ENCODE measurements at places on chromosomes 16 and 17.
A peak's percentile ranks its signal among the peaks of the same experiment; 100 is the strongest.

GRCh38 chr16:21663889-21664647 lies at the start of gene OTOA:
TSS of gene OTOA (plus strand) at chr16:21663968. CDS start at chr16:21678515, 14,547 bp downstream.
- DNase-seq = no peak

DNA sequence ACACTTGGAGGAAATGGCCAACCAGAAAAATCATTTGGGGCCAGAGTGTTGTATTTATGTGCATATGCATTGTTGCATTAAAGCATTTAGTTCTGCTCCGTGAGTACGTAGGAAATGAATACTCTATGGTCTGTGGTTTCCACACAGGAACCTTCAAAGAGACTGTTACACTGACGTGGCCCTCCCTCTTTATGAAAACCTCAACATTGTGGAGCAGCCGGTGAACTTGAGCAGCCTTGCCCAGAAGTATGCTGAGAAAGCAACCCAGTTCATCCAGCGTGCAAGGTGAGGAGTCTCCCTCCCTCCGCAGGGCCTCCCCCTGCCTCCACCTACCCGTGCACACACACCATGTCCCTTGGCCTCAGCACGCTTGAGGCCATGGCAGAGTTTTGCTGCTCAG lies 65.2 kb downstream of the ARSG start:
- no peak for DNase-seq

DNA sequence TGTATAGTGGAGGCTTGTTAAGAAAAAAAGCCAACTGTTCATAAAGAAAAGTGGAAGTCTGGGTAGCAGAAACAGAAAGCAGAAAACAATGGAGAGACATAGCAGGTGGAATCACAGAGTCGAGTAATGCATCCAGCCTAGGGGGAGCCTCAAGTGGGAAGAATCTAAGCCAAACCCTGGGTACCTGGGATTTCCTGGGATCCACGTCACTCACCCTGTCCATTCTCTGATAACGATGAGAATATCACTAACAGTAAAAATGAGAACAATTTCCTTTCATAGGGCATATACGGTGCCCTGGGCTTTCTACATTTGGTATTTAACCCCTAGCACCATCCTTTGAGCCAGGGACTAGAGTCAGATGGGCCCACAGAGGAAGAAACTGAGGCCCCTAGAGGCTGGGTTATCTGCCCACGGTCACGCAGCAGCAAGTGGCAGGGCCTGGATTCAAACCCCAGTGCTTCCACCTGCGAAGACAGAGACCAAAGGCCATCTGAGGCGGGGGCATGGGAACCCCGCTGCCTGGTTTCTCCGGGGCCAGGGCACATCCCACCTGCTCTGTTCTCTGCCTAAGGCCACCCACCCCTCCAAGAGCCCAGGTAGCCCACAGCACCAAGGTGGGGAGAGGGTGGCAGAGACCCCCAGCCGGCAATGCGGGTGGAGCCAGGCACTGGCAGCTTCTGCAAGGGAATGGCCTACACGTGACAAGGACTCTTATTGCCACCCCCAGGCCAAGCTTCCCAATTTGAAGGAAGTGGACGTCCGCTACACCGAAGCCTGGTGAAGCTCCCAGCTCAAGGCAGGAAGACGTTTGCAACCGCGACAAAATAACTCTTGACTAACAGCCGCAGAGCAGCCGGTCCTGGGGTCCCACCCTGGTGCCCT lies 69.8 kb upstream of the PLCG2 start:
- DNase-seq = no peak

DNA sequence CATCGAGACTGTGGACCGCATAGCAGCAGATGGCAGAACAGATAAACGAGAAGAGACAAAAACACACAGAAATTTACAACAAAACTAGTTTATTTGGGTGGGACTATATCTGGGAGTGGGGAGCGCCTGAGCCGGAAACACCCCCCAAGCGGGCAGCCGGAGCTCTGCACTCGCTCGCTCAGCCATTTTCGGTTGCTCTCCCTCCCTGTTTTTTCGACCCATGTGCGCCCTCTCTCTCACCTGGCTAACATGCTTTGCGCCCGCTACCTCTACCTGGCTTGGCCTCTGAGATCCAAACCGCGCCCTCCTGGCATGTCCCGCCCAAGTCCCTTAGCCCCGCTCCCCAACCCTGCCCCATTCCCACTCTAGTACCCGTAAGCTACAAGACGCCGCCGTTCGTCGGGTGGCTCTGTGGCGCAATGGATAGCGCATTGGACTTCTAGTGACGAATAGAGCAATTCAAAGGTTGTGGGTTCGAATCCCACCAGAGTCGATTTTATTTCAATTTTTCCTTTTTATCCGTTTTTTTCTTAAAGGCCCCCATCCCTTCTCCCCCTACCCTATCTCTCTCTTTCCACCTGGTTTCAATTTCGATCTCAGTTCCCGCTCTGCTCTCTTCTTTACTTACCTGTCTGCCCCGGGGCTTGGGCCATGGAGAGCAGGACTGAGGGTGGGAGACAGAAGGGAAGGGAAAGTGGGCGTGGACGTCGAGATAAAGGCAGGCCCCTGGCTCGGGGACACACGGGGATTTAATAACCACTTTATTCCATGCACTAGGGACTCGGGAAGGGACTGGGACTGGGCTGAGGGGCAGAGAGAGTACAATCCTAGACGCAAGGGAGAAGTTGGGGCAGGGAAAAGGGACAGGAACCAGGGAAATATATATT lies 2.4 kb upstream of the ALOXE3 start:
- DNase-seq = no peak

- DNase-seq = no peak
Observed at GRCh38 chr16:22031483-22032083, 23.7 kb downstream of the MOSMO start.

- no peak for DNase-seq
Observed at GRCh38 chr16:15464401-15465186, 30.2 kb downstream of the BMERB1 start.

- no peak for DNase-seq
Observed at GRCh38 chr16:3138342-3138741, 3.5 kb downstream of the ZNF213 start.

DNA sequence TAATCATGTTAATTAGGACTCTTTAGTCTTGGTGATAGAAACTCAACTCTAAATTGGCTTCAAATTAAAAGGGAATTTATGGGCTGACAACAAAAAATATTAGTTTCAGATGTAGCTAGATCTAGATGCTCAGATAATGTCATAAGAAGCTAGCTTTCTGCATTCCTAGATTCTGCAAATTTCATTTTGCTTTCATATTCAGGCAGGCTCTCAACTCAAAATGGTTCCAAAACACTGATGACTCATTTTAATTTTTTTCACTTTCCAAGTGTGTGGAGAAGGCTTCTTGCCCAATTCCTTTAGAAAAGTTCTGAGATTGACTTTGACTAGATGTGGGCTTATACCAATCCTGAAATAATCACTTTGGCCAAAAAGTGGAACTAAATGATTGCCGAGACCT lies 236.7 kb upstream of the GOT2 start:
- no peak for DNase-seq

DNA sequence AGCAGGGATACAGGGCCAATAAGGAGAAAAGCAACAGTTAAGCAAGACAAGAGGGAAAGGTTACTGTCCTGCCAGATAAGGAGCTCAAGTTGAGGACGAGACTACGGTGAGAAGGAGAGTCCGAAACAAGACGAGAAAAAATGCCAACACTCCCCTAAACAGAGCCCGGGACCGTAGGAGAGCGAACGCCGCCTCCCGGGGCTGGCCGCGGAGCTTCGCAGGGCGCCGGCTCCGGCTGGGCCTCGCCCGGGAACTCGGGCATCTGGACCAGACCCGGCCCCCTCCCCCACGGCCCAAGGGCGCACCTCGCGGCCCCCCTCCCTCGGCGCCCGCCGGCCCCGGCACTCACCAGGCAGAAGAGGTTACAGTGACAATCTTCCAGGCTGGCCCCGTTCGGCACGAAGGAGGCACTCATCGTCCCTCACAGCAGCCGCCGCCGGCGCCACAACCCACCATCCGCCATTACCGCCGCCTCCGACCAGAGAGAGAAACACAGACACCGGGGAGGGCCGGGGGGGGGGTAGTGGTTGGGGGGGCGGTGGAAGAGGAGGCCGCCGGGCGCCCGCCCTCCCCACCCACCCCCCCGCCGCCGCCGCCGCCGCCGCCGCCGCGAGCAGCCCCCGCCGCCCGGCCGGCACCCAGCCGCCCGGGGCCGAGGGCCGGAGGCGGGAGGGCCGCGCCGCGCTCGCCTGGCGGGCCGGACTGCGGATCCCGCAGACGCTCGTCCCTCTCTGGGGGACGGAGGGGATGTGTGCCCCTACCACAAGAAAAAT lies at the start of gene MED13:
TSS of gene MED13 (minus strand) at position 488 of the 773 bp plus-strand sequence. CDS start at position 415, 73 bp downstream.
- DNase-seq = no peak

DNA sequence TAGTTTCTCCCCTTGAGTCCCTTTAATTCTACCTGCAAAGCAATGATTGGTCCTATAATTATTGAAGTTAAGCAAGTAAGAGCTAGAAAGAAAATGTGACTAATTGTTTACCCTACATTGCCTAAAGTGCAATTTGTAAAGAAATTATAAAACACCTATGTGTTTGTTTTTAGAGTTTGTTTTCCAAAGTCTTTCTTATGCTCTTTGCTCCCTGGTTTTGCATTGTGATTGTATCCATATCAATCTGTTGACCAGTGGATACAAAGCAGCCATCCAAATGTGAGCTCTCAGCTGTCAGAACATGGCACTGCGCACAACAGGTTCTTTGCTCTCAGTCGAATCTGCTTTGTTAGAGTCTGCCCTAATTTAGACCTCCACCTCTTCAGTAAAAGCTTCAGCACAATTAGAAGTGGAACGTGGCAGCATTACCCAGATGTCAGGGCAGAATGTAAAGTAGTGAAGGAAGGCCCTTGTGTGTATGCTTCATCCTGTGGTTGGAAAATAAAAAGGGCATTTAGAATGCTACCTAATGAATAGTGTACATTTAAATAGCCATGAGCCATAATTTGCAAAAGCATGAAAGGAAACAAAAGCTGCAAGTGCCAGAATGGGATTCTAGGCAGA lies 70.5 kb downstream of the AATF start:
- no peak for DNase-seq

DNA sequence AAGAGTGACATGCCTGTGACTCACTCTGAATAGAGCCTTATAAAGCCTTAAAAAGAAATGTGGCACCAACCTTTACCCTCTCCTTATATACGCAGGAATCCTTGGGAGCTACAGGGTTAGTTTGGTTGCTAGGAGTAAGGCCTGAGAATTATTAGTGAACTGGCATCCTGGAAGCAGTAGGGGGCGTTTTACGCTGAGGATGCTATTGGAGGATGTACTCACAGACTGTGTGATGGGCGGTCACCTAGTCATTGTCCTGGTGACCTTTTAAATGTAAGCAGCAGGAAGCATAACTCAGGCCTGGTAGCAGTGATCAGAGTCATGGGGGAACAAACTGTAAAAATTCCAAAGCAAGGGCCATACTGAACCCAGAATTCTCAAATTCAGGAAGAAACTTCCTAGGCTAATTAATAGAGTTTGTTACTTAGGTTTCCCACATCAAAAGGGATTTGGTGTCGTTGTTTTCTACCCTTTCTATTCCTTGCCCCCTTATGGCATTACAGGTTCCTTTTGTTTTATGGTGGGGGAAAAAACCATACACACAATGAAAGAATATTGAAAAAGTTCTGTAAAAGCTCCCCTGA lies 153.8 kb downstream of the SNX11 start:
- peak; percentile 9 for DNase-seq

DNA sequence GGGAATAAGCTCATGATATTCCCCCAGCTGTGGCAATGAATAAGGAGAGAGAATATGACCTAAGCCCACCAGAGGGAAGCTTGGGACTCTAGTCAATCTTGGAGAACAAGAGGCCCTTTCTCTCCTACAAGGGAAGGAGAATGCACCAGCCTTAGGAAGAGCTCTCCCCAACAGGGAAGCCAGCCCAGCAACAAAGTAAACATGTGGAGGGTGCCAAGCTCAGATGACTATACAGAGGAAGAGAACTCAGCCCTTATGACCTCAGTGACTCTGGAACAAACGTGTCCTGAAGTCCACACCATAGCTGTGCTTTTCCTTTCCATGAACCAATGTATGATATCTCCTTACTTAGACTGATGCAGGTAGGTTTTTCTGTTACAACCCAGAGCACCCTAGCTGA lies 219.7 kb downstream of the GSG1L start:
- no peak for DNase-seq

DNA sequence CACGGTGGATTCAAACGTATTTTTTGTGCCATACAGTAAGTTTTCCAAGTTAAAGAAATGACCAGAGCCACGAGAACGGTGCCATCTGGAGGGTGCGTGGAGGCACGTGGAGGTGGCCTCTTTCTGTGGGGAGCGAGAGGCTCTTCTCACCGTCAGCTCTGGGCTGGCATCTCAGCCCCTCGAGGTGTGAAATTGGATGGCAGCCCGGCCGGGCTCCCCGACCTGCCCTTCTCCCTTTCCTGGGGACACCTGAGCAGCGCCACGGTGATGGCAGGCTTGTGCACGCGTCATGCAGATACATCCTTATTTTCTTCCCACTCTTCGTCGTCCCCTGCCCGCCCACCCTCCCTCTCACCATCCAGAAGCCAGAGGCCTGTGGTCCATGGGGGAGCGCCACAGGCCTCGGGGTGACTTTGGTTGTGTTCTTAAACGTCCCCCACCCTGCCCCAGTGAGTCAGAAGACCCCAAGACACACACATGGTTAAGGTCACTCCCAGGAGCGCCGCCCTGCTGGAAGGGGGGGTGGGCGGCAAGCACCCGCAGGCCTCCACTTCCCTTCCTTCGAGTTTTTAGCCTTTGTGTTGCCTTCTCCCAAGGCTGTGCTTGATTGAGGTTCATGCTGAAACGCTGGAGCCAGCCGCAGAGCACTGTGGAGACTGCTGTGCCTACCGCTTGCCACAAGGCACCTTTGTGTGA lies 109.4 kb downstream of the BANP start:
- no peak for DNase-seq

DNA sequence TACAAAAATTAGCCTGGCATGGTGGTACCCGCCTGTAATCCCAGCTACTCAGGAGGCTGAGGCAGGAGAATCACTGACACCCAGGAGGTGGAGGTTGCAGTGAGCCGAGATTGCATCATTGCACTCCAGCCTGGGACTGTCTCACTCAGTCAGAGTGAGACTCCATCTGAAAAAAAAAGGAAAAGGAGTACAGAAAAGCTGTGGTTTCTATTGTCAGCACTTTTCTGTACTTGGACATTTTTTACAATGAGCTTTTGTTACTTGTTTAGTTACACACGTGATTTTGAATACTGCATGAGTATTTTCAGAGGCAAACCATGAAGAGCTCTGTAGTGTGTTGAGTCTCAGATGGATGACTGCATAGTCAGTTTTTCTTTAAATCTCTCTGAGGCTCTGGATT lies 26.3 kb downstream of the ZC3H18 start:
- no peak for DNase-seq

DNA sequence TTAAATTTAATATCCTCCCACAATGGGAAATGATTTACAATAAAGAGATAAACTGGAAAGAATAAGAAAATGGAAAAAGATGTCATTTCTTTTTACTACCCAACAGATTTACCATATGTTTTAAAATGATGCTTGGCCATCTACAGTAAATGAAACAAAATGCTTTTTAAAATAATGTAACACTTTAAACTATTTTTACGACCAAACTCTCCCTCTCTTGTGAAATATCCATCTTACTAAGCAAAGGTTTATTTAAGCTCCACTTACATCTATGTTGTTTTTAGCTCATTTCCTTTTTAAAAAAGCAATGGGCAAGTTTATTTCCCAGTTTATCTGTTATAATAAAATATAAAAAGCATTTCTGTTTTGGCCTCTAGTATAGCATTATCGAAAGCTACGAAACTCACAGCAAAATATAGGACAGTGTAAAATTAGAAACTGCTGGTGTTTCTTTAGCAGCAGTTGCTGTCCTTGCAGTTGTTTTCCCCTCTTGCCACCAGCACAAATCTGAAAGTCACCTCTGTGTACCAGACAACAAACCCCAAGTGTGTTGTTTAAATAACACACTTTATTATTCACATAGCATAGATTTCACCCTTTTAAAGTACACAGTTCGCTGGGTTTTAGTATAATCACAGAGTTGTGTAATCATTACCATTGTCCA lies 195.1 kb downstream of the CDRT15L2 start:
- no peak for DNase-seq
